ENCODE measurements at places on chromosomes 4 and X. TPM values are rescaled to one million over a fixed set of nuclear protein-coding genes. Genes with fewer than 3 reads are reported as not detected.

GRCh38 chr4:75180790-75181776 is 248.2 kb downstream of the PARM1 start:
- no peak overlapping the region for H3K4me3 ChIP-seq
- H3K27me3 ChIP-seq = no peaks in the 10 kb centered on the region
- no peaks in the 10 kb centered on the region for H3K4me1 ChIP-seq
- H3K27ac ChIP-seq = no peak overlapping the region
- no peaks in the 10 kb centered on the region for H3K36me3 ChIP-seq

DNA sequence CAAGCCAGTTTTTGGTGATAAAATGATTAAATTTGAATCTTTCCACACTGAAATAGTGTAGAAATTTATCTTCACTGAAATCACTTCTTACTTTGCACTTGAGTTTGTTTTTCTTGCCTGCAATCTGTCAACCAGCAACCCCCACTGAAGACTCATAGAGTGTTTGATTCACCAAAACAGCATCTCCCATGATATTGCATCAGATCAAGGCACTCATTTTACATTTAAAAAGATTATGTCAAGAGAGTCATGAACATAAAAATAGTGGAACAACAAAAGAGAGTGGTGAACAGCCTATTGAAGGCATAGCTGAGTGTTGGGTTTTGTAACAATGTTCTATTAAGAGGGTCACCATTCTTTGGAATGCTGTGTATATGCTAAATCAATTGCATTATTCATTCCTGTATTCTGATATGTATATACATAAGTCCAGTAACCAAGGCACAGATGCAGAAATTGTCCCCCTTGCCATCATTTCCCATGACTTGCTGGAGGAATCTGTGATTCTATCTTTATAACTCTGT is 1934.9 kb downstream of the ARAP2 start:
- H3K27ac ChIP-seq = no peak overlapping the region
- H3K4me1 ChIP-seq = peaks cover 11% of the 10 kb centered on the region
- no peak overlapping the region for H3K4me3 ChIP-seq
- no peaks in the 10 kb centered on the region for H3K36me3 ChIP-seq
- no peak for DNase-seq

DNA sequence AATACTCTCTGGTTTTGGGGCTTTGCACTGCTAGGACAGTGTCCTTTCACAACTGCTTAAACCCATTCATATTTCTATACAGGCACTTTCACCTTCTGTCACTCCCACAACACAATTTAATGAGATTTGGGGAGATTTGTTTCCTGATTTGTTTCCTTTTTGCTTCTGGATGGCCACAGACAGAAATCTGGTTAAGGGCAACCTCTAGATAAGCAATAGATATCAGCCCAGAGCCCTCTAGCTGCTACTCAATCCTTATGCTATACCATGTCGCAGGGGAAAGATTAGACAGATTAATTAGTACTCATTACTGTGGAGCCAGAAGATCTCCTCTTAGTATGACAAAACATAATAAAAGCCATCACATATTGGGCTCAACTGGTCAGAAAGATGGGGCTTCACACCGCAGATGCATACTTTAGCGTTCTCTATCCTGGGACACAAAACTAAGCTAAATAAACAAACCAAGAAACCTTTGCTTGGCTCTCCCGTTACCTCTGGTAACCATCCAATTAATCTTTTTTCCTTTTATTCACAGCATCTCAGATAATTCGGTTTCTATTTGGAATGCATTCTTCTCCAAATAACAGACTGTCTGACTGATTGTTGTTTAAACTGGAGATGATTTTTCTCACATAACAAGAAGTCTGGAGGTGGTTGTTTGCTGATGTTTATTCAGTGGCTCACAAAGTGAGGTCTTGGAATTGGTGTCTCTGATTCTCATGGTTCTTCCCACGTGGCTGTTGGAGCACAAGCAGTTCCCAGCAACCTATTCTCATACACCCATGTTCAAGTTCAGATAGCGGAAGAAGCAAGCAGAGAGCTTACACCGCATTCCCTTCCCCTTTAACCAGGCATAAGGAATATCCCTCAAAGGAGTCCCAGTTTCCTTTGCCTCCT is 41.0 kb upstream of the ZNF330 start:
- DNase-seq = no peak
- H3K27me3 ChIP-seq = peaks cover 2% of the 10 kb centered on the region
- H3K36me3 ChIP-seq = no peaks in the 10 kb centered on the region
- no peak overlapping the region for H3K4me3 ChIP-seq

- peak overlapping the region; percentile 18 for H3K27ac ChIP-seq
- peaks cover 2% of the 10 kb centered on the region for H3K27me3 ChIP-seq
- DNase-seq = no peak
- peaks cover 27% of the 10 kb centered on the region for H3K4me1 ChIP-seq
- H3K4me3 ChIP-seq = no peak overlapping the region
- no peaks in the 10 kb centered on the region for H3K36me3 ChIP-seq
These were observed 105.5 kb upstream of the OTUD4 start for GRCh38 chr4:145285928-145286327.

DNA sequence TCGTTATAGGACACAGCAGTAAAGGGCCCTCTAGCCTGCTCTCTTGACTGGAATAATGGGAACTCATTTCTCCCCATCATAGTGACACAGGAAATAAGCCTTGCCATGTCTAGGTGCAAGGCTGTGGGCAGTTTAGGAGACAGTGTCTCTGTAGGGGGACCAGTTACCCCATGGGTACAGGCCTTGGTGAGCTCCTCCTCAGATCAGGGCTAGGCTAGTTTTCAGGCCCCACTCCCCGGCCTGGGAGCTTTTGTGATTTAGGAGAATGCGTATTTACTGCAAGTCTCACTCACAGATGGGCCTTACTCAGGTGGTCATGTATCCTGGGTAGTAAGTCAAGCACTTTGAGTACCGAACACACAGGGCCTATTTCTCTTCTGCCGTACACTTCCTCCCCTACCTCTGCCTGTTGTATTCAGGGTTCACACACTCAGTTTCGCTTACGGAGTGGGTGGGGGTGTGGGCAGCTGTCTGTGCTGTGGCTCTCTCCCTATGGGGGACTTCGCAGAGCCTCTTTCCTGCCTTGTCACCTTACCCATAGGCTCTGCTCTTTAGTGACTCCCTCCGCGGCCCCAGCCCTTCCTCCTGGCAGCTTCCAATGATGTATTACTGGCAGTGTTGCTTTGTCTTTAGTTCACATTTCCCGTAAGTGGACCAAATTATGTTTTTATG is 34.2 kb downstream of the FAM193A start:
- H3K36me3 ChIP-seq = peaks cover 15% of the 10 kb centered on the region
- H3K27ac ChIP-seq = peak overlapping the region; percentile 20
- no peak overlapping the region for H3K4me3 ChIP-seq

GRCh38 chrX:7925867-7926472 is 1.2 kb downstream of the PNPLA4 start:
- no peak overlapping the region for H3K4me3 ChIP-seq
- H3K36me3 ChIP-seq = no peaks in the 10 kb centered on the region
- H3K27me3 ChIP-seq = peaks cover 3% of the 10 kb centered on the region
- no peaks in the 10 kb centered on the region for H3K4me1 ChIP-seq
- no peak overlapping the region for H3K27ac ChIP-seq
- peak; percentile 54 for DNase-seq

- no peaks in the 10 kb centered on the region for H3K36me3 ChIP-seq
- H3K4me3 ChIP-seq = no peak overlapping the region
- no peak overlapping the region for H3K27ac ChIP-seq
- no peaks in the 10 kb centered on the region for H3K4me1 ChIP-seq
- DNase-seq = no peak
These were observed 345.5 kb downstream of the GRXCR1 start for GRCh38 chr4:43238008-43238407.

DNA sequence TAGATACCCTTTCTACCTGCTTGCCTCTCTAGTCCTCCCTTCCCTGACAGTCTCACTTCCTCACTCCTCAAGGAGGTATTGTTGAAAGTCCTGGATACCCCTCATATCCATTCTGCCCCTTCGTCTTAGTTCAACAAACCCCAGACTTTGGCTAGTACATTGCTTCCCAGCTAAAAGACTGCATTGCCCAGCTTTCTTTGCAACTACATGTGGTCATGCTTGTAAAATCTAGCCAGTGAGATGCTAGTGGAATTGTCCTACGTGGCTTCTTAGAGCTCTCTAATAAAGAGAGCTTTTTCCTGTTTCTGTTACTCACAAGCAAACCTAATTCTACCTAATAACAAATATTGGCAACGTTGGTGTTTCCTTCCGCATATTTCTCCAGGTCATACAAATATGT is 237.9 kb upstream of the PSAPL1 start:
- H3K4me1 ChIP-seq = no peaks in the 10 kb centered on the region
- H3K27ac ChIP-seq = no peak overlapping the region
- H3K36me3 ChIP-seq = no peaks in the 10 kb centered on the region
- no peaks in the 10 kb centered on the region for H3K27me3 ChIP-seq

GRCh38 chr4:145396581-145396980 is 85.1 kb upstream of the SMAD1 start:
- peaks cover 11% of the 10 kb centered on the region for H3K4me1 ChIP-seq
- no peaks in the 10 kb centered on the region for H3K27me3 ChIP-seq
- H3K36me3 ChIP-seq = no peaks in the 10 kb centered on the region
- no peak overlapping the region for H3K27ac ChIP-seq
- DNase-seq = no peak
- H3K4me3 ChIP-seq = no peak overlapping the region

GRCh38 chrX:119008110-119008744 is 33.8 kb downstream of the LONRF3 start:
- no peaks in the 10 kb centered on the region for H3K27me3 ChIP-seq
- peak; percentile 29 for DNase-seq
- H3K27ac ChIP-seq = no peak overlapping the region
- peaks cover 14% of the 10 kb centered on the region for H3K4me1 ChIP-seq
- H3K4me3 ChIP-seq = no peak overlapping the region

- H3K36me3 ChIP-seq = no peaks in the 10 kb centered on the region
- peaks cover 3% of the 10 kb centered on the region for H3K4me1 ChIP-seq
- no peaks in the 10 kb centered on the region for H3K27me3 ChIP-seq
- no peak for DNase-seq
These were observed 401.4 kb upstream of the FAT1 start for GRCh38 chr4:187125062-187125461.

Gene HS6ST2
- total RNA-seq = 1.1 TPM

Gene ADH5
- total RNA-seq = 126 TPM

DNA sequence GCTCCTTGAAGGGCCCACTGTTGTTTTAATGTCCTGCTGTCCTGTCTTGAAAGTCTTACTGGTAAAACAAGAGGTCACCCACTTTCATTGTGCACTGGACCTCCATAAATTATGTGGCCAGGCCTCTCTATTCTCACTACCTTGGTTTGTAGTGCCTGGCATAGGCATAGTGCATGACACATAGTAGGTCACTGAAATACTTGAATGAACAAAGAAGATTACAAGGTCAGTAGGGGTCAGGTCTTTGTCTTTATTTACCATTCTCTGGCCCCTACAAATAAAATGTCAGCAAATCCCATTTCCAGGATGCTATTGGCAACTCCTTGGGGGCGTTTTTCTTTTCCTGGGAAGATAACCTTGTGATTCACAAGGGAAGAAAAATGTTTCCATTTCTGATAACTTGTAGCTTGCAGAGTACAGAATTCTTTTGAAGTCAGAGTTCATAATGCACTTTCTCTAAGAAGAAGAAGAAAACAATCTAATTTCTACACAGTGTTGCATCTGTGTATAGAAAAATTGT is 1.4 kb downstream of the PGM2 start:
- peaks cover 22% of the 10 kb centered on the region for H3K4me1 ChIP-seq
- peaks cover 20% of the 10 kb centered on the region for H3K36me3 ChIP-seq
- no peak overlapping the region for H3K27ac ChIP-seq
- peaks cover 5% of the 10 kb centered on the region for H3K27me3 ChIP-seq
- no peak for DNase-seq
- H3K4me3 ChIP-seq = peak overlapping the region; percentile 95

Gene LRP2BP
- 0.92 TPM for total RNA-seq

Gene CLGN
- total RNA-seq = 21.6 TPM

DNA sequence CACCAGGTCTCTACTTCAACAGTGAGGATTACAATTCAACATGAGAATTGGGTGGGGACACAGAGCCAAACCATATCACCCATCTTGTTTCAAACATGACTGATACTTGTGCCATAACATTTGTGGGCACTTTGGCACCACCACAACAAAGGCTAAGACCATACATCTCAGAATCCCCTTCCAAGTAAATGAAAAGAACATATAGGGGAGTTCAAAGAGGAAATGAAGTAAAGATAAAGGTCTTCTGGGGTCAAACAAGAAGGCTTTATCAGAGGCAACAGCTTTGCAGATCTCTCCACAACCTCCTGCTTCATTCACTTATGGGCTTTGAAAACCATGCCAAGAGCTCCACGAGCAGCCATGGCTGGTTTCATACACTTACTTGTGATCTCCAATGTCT is 122.7 kb downstream of the ANKRD50 start:
- H3K27me3 ChIP-seq = no peaks in the 10 kb centered on the region
- no peak for DNase-seq
- H3K27ac ChIP-seq = no peak overlapping the region
- H3K4me3 ChIP-seq = no peak overlapping the region

Gene HELT
- total RNA-seq = not detected

DNA sequence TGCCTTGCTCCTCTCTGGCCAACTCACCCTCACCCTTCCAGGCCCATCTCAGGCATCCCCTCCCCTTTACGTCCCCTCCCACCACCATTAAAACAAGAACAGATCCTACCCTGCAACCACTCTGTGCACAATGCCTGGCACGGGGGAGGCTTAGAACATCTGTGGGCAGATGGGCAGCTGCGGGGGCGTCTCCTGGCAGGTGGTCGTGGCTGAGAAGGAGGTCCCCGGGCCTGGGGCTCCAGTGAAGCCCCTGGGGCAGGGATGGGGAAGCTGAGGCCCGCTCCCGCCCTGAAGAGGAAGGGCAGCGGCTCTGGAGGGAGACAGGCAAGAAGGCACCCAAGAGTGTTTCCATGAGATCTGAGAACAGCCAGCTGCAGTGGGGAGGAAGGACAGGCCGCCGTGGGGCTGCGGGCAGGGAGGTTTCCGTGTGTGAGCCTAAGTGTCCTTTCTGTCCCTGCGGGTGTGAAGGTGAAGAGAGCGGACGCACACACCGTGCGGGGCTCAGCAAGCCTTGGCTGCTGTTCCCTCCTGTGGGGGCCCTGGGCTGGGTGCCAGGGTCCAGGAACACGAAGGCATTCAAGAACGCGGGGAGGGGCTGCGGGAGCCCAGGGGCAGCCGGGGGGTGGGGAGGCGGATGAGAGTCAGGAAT is 7.8 kb upstream of the TBC1D14 start:
- peaks cover 4% of the 10 kb centered on the region for H3K27me3 ChIP-seq
- no peaks in the 10 kb centered on the region for H3K4me1 ChIP-seq
- H3K36me3 ChIP-seq = no peaks in the 10 kb centered on the region
- DNase-seq = no peak
- H3K4me3 ChIP-seq = no peak overlapping the region

Gene TCEAL5
- 3.0 TPM for total RNA-seq

Gene LRRC66
- 1.3 TPM for total RNA-seq

Gene IL13RA2
- not detected for total RNA-seq

Measured in endothelial cell (in vitro differentiated cells).